Esophagus squamous epithelium (tissue), 5 donors: ENCODE measurements at places on chromosomes 13 and 19.

- no peak for DNase-seq
These were observed 23.8 kb upstream of the MEDAG start for GRCh38 chr13:30882026-30882850.

DNA sequence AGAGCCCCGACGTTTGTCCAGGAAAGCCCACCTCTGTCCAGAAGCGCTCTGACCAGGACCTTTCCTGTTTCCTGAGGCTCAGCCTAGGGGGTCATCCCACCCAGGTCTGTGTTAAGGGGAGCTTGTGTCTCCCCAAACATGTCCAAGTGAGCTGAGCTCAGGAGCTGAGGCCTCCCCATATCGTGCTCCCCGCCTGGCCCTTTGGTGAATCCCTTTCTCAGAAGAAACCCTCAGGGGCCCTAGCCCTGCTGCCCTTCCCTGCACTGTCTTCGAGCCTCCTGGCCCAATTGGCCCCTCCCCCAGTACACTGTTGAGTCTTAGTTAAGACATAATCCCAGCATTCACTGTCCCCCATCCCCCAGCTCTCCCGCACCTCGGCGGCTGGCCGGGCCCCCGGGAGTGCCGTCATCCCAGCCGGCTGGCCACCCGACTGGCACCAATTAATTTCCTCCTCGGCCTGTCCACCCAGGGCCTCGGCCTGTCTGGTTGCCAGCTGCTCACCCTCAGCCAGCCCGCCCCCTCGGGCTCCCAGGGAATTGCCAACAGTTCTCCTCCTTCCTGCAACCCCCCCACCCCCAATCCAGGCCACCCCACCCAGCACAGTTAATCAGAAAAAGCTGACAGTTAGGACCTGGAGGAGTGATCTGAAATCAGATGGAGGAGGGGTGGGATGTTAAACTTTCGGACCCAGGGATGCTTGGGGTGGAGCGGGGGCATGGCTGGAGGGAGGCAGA, 13.6 kb downstream of the IER2 start:
- no peak for DNase-seq

DNA sequence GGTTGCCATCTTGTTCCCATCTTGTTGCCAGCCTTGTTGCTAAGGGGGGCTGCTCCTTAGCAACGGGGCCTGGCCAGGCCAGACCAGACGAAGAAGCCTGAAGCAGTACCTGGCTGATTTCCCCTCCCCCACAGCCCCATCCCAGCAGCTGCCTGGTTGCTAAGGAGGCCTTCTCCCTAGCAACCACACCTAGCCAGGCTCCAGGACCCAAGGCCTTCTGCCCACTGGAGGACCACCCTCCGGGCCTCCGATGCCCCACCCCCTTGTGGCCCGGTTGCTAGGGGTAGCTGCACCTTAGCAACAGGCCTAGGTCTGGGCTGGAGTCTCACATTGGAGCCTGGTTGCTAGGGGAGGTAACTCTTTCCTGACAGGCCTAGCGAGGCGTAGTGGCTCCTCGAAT, 3.9 kb downstream of the PRRG2 start:
- no peak for DNase-seq

DNA sequence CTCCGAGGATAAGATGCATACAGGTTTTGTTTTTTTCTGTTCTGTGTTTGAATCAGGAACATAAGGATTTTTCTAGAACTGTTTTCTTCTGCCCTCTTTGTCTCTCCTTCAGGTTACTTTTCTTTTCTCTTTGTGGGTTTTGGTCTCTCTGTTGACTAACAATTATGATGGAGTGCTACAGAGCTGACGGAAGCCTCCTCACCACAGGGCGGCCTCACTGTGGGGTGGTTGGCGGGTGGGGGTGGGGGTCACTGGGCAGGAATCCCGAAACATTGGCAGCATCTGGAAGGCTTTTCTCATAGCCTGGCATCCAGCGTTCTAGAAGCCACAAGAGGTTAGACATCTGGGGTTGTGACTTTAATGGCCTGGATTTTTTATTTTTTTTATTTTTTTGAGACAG, 12.0 kb upstream of the MATK start:
- DNase-seq = no peak

- DNase-seq = no peak
These were observed 230.8 kb downstream of the POU4F1 start for GRCh38 chr13:78372581-78372980.

- DNase-seq = no peak
These were observed 30.8 kb downstream of the USPL1 start for GRCh38 chr13:30648522-30649012.

DNA sequence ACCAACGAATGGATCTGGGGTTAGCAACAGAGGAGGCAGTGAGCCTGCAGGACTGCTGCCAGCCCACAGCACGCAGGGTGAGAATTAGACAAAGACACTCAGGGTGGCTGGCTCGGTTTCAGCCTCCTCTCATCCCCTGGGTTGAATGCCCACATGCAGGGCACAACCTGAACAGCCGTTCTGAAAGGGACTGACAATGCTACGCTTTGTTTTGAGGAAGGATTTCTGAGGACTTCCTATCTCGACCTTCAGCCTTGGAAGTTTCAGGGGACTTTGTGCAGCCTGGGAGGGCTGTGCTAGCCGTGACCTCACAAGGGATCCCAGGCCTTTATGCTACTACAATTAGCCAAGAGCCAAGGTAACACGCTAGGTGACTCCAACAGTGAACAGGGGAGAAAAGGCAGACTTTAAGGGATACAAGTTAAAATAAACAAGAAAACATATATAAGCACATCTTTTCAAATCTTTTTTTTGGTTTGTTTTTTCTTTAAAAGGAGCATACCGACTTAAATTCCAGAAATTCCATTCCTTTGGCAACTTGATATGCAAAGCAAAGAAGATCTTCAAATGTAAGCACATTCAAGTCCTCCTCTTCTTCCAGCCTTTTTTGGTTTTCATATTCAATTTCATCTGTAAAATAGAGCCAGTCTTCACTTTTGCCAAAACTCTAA, 34.5 kb upstream of the URAD start:
- no peak for DNase-seq

GRCh38 chr19:54399189-54399588, 16.1 kb upstream of the TTYH1 start:
- no peak for DNase-seq

DNA sequence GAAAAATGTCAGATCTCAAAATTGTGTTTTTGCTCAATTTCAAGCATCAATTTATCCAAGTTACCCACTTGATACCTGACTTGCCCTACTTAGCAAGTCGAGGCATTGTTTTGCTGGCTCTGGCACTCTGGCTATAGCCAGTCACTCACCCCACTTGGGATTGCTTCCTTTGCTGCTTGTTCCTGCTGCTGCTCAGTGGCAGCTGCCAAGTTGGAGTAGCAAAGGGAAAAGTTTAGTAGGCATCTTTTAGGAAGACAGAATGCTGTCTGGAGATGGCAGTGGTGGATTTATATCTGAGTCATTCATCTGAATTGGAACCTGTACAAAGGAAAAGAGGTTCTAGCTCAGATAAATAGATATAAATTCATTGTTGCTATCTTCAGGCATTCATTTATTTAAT, 41.2 kb downstream of the PCCA start:
- no peak for DNase-seq

DNA sequence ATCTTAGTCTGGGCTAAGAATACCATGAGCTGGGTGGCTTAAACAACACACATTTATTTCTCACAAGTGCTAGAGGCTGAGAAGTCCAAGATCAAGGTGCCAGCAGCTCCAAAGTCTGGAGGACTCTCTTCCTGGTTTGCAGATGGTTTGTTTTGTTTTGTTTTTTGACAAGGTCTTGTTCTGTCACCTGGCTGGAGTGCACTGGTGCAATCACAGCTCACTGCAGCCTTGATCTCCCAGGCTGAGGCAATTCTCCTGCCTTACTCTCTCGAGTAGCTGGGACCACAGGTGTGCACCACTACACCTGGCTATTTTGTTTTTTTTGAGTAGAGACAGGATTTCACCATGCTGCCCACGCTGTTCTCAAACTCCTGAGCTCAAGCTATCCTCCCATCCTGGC, 15.5 kb downstream of the APLP1 start:
- DNase-seq = no peak
